SK-MEL-5 (cell line): ENCODE measurements at places on chromosomes 5 and 9. TPM values are rescaled to one million over a fixed set of nuclear protein-coding genes. Genes with fewer than 3 reads are reported as not detected.

The RALGPS1 gene
- total RNA-seq = 0.87 and 3.2 TPM in 2 replicates

The SPATA31E1 gene
- not detected in 2 replicates for total RNA-seq

The CCIN gene
- not detected in 2 replicates for total RNA-seq

The PDCD1LG2 gene
- total RNA-seq = not detected in 2 replicates

The CEP72 gene
- total RNA-seq = 7.1 and 8.9 TPM in 2 replicates

The IRX2 gene
- 5.4 and 5.8 TPM in 2 replicates for total RNA-seq

The CDKN2AIPNL gene
- 39.1 and 43.6 TPM in 2 replicates for total RNA-seq

The EQTN gene
- total RNA-seq = not detected in 2 replicates

The GPX3 gene
- 0.13 and 1.2 TPM in 2 replicates for total RNA-seq

The MOB3B gene
- total RNA-seq = not detected in 2 replicates

The GPR150 gene
- not detected in 2 replicates for total RNA-seq

The GPR21 gene
- 0.24 and 0.32 TPM in 2 replicates for total RNA-seq

The TAF11L9 gene
- not detected in 2 replicates for total RNA-seq
